Right atrium auricular region (tissue), 2 donors: ENCODE measurements at places on chromosomes 2 and 18. TPM values are rescaled to one million over a fixed set of nuclear protein-coding genes. Genes with fewer than 3 reads are reported as not detected.

CCDC148 gene
- 0.20 TPM for total RNA-seq

CENPA gene
- 0.35 TPM for total RNA-seq

VIT gene
- 16.9 TPM for total RNA-seq

CASP10 gene
- 6.8 TPM for total RNA-seq

GRCh38 chr2:130374587-130375290, 18.9 kb downstream of the PTPN18 start:
- DNase-seq, result no peak

DNA sequence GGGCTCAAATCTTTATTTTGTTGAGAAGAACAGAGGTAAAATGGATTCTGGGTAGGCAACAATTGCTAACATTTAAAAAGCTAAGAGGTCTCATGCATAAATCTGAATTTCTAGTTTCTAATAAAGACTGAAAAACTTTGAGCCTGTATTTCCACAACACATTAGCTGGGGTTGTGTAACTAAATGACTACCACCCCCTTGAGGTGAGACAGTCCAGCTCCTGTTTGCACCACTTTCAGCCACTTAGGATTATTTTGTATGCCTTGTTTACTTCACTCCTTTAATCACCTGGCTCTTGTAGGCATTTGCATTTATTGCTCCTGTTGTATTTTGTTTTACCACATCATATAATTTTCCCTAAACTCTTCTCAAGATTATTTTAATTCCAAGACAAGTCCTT, 376.6 kb downstream of the PTH2R start:
- DNase-seq, result no peak

GRCh38 chr2:190976521-190976920, 37.5 kb downstream of the STAT1 start:
- DNase-seq, result no peak
